A549 treated with CpdA at 1 μM for 4 hours (cell line): ENCODE measurements at places on chromosomes 16 and 17. TPM values are rescaled to one million over a fixed set of nuclear protein-coding genes. Genes with fewer than 3 reads are reported as not detected.

The IRX3 gene
- total RNA-seq, result 3.2 to 4.8 TPM (median 4.4 TPM) in 5 replicates

The IST1 gene
- 172 to 227 TPM (median 181 TPM) in 5 replicates for total RNA-seq

The ANKRD13B gene
- 18.8 to 27.6 TPM (median 24.3 TPM) in 5 replicates for total RNA-seq

The ALOX15B gene
- total RNA-seq, result not detected in 5 replicates

The WFIKKN1 gene
- total RNA-seq, result 0.13 to 0.23 TPM (median 0.16 TPM) in 4 of 5 replicates, not detected in the other

The KRTAP9-1 gene
- not detected in 5 replicates for total RNA-seq

The CTRB2 gene
- not detected in 5 replicates for total RNA-seq

The ZSCAN10 gene
- 0.03 TPM in 1 of 5 replicates, not detected in the others for total RNA-seq

The AHSP gene
- not detected in 5 replicates for total RNA-seq

The TP53TG3 gene
- 0.49 to 1.1 TPM (median 0.63 TPM) in 4 of 5 replicates, not detected in the other for total RNA-seq
